ENCODE measurements at places on chromosomes 6 and 20.
A peak's percentile ranks its signal among the peaks of the same experiment; 100 is the strongest.

- no peak for DNase-seq
Observed at GRCh38 chr6:136144251-136145023, 105.7 kb downstream of the MTFR2 start.

DNA sequence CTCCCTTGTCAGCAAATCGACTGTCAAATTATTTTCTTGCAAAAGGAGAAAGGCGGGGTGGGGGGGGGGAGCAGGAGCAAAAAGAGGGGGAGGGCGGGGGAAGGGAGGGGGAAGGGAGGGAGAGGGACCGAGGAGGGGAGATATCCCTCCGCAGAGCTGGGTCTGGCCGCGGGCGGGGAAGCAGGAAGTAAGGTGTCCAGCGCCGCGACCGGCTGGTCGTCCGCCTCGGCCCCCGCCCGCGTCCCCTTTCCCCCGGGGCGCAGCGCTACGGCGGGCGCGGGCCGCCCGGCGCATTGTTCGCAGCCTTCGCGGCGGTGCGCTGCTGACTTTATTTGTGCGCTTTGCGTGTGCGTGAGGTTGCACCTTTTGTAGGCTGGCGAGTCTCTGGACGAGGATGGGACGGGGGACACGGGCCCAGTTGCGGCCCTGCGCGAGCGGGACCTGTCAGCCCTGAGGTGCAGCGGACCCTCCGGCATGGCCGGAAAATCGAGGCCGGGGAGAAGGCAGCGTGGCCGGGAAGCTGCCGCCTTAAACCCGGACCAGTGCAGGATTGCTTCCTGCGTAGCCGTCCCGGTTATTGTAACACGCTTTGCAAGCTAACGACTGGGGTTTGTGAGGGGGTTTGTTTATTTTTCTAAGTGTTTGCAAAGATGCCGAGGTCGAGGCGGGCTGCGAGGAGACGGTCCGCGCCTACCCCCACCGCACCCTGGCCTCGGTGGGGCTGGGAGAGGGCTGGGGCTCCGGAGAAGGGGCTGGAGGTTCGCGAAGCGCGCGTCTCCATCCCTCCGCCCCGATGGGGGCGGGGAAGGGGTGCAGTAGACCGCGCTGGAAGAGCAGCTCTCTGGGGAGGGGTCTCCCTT, 675 bp upstream of the TRERF1 start:
- peak; percentile 11 for DNase-seq

DNA sequence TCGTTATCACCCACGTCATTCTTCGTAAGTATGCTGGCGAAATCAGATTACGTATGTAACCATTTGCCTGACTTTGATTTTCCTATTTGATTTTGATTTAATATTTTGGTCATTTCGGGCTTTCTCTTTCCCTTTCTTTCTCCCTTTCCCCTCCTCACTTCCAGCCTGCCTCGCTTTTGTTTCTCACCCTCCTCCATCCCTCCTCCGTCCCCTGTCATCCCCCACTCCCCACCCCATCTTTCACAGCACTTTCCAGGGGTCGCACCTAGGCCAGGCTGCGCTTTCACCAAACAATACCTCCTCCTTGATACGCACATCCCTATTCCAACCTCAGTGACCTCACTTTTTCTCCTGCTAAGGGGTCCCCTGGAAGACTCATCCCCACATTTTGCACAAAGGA, 194.6 kb upstream of the SNX9 start:
- DNase-seq = no peak

GRCh38 chr6:67666177-67666964, 968.7 kb upstream of the ADGRB3 start:
- no peak for DNase-seq

GRCh38 chr6:73586416-73586974, 65.7 kb upstream of the EEF1A1 start:
- DNase-seq = no peak

DNA sequence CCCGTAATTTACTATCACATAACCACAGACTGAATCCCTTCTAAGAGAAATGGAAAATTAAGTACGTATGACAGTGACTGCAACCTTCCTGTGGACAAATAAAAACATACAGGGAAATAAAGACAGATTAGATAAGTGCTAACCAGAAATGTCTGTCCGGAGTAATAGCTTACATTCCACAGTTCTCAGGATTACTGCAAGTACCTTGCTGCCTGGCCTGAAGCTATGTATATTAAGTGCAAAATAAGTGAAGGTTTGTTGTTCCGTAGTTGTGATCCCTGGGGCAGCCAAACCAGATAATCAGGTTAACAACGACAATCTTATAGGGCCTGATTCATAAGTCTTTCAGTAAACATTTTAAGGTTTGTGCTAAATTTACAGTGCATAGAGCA, 2.8 kb downstream of the NEDD9 start:
- DNase-seq = no peak

DNA sequence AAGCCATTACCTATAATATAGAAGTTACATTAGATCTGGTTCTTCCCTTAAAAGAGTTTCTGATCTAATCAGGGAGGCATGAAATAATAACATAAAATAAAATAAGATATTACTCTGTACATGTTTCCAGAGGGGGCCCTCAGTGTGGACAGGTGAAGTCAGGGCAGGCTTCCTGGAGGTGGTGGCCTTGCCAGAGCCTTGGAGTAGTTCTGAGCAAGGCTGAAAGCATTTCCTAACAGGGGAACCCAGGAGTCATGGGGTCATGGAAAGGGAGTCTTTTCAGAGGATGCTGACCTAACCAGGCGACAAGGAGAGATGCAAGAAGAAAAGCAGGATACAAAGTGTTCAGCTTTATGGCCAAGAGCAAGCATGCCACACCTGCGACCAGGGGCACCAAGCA, 471.3 kb upstream of the AGPAT4 start:
- no peak for DNase-seq

DNA sequence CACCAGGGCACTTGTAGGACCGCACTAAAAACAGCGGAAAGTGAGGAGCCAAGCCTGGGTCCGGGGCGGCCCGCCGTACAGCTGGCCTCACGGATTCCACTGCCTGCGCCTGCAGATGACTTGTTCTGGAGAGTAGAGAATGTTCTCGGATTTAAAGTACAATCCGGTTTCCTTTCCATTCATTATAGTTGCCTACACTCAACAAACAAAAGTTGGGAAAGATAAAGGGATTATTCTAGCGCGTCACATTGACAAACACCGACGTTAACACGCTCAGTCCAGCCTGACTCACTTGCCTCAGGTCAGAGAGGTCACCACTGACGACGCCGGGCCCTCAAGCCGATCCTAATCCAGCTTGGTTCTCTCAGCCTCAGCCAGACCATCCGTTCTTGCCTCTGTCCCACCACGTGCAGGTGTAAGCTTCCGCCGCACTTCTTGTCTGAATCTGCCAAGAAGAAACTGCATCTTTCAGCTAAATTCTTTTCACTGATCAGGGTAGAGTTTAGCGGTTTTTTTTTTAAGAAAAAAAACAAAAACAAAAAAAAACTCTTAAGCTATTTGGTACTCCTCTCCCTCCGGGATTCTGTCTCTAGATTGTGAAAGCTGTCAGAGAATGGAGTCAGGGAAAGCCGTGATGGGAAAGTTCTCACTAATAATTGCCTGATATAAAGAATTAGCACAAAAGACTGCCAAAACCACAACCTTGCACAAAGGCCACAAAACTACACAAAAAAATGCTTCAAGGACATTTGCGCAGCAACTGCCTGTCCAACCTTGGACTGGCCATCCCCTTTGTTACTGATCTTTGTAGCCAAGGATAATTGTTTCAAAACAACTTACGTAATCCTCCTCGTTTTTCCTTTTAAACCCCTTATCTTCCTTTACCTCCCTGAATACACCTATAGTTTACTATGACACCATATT, 1.1 kb upstream of the PHF10 start:
- DNase-seq = peak; percentile 6

- no peak for DNase-seq
Observed at GRCh38 chr6:31157513-31158139, at the start of gene CCHCR1. Gene CCHCR1, minus strand, starts transcription at chr6:31157802. Its CDS starts 202 bp downstream, at chr6:31157600.

DNA sequence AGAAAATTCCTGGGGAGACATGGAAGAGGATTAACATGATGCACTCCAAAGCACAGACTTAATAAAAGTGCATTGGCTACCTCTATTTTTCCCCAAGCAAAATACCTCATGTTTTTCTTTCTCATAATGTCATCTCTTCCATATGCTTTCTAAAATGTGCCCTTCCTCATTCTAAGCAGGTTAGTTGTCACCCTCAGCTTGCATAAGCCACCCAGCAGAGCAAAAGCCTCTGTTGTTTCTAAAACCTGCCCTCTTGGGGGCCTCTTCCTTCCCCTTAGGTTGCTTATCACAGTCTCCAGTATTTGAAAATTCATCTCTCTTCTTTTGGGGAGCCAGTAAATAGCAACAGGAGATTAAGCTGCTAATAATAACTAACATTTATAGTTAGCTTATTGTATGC, 183.6 kb upstream of the FLRT3 start:
- DNase-seq = no peak

GRCh38 chr6:159984268-159984786, 15.4 kb downstream of the IGF2R start:
- DNase-seq = no peak

DNA sequence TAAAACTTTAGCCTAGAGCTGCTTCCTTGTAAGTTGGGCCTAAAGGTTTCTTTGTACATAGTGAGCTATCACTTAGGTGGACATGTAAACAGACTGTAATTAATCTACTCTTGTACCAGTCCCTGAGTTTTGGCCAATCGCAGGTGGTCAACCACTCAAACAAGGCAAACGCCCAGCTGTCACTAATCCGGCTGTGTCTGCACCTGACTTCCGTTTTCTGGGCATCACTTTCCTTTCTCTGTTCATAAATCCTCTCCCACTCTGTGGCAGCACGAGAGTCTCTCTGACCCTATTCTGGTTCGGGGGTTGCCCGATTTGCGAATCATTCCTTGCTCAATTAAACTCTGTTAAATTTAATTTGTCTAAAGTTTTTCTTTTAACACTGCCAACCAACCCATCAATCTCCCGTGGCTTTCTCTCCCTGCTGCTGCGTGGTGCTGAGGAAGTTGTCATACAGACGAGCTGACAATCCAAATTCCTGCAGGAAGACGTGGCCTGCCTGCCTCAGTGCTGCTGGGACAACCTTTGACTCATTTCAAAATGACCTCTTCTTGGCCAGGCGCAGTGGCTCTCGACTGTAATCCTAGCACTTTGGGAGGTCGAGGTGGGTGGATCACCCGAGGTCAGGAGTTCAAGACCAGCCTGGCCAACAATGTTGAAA, 206.3 kb downstream of the QKI start:
- DNase-seq = no peak

- DNase-seq = no peak
Observed at GRCh38 chr6:79646006-79646405, 14.9 kb downstream of the SH3BGRL2 start.

DNA sequence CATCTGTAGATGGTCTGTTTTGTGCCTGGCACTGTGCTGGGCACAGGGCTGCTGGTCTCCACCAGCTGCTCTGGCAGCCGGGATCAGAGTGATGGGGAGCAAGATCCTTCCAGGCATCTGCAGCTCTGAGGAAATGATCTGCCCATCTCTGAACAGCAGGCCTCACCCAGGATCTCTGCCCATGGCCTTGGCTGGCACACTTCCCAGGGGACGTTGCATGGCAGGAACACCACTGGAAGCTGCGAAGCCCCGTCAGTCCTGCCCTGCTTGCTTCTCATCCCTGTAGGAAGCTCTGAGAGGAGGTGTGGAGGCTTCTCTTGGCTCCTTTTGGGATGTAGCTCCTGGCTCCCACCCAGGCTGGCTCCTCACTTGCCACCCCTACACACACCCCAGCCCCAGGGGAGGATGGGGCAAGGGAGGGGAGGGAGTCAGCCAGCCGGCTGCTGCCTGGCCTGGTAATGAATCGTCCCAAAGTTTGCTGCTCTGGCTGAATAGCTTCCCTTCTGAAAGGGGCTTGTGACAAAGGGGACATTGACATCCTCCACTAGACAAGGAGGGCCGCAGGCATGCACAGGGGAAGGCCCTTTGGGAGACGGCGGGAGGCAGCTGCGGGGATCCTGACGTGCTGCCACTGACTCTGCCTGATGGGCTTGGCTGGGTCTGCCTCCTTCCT, 108.9 kb downstream of the VEGFA start:
- DNase-seq = no peak

DNA sequence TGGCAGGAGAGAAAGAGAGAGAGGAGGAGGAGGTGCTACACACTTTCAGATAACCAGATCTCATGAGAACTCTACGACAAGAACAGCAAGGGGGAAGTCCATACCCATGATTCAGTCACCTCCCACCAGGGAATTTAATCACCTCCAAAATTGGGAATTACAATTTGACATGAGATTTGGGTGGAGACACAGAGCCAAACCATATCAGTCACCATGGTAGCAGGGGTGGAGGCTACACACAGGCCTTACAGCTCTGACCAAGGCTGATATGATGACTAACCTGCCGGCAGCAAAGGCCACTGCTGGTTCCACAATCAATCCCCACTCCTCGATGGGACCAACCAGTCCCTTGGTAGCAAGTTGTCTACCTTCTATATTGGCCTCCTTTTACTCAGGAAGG, 13.6 kb upstream of the RBM24 start:
- no peak for DNase-seq

DNA sequence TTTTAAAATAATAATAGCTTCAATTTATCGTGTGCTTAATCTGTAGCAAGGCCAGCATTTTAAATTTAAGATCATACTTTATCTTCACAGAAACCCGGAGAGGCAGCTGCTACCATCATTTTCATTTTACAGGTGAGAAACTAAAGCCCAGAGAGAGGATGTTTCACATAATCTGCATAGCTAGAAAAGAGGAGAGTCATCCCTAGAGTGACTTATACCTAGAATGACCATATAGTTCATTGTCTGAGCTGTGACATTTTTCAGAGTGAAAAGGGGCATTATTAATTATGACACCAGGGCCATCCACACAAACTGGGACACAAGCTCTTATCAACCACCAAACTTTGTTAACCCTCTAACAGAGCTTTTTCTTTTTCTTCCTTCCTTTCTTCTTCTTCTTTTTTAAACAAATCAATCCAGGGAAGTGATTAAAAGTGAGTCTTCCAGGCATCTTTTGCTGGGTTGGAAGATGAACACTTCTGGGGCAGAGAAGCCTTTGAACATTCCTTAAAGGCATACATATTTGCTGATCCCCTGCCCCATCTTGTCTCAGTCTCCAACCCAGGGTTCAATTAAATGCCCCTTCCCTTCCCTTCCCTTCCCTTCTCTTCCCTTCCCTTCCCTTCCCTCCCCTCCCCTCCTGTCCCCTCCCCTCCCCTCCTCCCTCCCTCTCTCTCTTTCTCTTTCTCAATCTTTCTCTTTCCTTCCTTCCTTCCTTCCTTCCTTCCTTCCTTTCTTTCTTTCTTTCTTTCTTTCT, 272.5 kb upstream of the JAG1 start:
- DNase-seq = no peak

GRCh38 chr6:133487174-133487573, 246.0 kb downstream of the EYA4 start:
- no peak for DNase-seq

- no peak for DNase-seq
Observed at GRCh38 chr20:41163821-41164220, 26.5 kb downstream of the PLCG1 start.
